ENCODE measurements at places on chromosomes 6 and 20.

DNA sequence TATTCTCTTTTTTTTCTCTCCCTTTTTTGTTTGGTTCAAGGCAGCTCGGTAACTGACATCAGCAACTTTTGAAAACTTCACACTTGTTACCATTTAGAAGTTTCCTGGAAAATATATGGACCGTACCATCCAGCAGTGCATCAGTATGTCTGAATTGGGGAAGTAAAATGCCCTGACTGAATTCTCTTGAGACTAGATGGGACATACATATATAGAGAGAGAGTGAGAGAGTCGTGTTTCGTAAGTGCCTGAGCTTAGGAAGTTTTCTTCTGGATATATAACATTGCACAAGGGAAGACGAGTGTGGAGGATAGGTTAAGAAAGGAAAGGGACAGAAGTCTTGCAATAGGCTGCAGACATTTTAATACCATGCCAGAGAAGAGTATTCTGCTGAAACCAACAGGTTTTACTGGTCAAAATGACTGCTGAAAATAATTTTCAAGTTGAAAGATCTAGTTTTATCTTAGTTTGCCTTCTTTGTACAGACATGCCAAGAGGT lies 10.6 kb downstream of the HEY2 start:
- DNase-seq: no peak

DNA sequence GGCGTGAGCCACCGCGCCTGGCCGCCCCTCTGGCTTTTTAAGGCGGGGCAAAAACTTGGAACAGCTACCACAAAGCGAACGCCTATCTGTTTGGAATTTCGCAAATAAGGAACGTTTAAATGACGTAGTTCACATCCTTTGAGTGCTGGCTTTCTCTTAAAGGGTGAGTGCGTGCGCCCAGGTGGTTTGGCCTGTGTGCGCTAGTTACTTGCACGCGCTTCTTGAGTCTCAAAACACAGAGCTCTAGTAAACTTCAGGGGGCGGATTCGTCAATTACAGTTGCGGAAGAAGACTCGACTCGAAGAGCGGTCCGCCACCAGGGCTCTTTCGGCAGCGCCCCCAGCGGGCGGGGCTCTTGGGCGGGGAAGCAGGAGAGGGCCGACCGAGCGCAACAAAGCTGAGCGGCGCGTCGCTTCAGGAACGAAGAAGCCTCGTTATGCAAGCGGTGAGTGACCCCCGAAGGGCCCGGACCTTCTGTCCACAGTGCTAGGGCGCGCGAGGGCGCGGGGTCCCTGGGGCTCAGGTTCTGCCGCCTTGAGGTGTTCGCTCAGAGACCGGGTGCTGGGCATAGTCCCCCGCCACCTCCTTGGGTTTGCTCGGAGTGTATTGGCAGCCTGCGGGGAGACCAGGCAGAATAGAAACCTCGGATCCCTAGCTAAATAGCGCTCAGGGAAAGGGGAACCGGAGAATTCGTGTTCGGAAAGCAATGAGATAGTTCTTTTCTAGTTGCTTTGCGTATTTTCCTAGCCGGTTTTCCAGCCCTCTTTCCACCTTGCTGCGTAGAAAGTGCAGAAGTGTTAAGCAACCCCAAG lies at the start of gene SYCP2L:
SYCP2L (plus strand) TSS at position 362 of the 812 bp plus-strand sequence; CDS start at position 437, 75 bp downstream.
- no peak for DNase-seq

GRCh38 chr20:37816726-37817125 lies 86.2 kb upstream of the VSTM2L start:
- no peak for DNase-seq

DNA sequence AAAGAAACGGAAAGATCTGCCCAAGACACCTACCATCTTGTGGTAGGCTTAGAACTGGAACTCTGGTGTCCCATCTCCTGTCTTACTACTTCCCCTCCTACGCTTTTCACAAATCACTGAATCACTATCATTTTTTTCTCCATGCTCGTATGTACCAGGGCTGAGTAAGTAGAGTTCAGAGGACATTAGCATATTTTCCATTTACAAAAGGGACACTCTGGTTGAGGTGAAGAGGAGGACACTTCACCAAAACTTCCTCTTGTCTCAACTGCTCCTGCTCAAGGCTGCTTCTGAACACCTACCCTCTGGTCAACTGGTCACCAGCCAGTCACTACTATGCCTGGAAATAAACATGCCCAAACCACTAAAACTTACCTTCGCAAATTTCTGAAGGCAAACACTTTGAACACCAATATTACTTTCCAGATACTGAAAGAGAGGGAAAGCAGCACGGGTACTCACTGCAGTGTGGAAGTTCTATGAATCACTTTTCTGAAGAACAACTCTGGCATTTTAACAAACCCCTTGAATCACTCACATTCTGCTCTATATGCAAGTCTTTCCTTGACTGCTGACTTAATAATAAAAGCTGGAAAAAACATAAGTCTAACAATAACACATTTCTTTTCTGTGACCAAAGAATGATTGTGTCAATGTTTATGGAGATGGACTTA lies 123.3 kb downstream of the INSM1 start:
- no peak for DNase-seq

DNA sequence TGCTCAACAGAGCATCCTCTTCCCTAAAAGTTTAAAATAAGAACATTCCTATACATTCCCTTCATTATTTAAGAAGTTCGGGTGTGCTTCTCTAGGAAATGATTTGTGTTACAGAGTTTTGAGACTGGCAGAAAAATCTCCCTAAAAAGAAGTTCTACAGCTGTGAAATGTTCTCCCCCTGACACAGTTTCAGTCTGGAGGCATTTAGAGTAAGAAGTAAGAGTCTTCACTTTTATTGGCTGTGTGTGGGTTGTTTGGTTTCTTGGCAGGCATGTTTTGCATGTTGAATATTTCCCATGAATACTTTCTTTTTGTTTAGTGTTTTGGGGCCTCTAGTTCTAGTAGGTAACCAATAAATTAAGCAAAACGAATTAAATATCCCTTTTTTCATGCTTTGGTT lies 195.9 kb downstream of the TENT5A start:
- no peak for DNase-seq

GRCh38 chr6:111566873-111567517 lies 38.7 kb downstream of the TRAF3IP2 start:
- DNase-seq: no peak

GRCh38 chr20:35972462-35972861 lies 4.1 kb downstream of the CNBD2 start:
- DNase-seq: no peak

DNA sequence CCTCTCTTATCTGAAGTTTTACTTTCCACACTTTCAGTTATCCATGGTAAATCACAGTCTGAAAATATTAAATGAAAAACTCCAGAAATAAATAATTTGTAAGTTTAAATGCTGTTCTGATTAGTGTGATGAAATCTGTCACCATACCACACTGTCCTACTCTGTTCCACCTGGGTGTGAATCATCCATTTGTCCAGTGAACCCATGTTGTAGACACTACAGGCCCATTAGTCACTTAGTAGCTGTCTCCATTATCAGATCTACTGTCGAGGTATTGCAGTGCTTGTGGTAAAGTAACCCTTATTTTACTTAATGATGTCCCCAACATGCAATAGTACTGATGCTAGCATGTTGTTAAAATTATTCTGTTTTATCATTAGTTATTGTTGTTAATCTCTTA lies 29.2 kb upstream of the MMS22L start:
- no peak for DNase-seq

GRCh38 chr6:132866762-132867449 lies 52.5 kb downstream of the RPS12 start:
- DNase-seq: no peak

DNA sequence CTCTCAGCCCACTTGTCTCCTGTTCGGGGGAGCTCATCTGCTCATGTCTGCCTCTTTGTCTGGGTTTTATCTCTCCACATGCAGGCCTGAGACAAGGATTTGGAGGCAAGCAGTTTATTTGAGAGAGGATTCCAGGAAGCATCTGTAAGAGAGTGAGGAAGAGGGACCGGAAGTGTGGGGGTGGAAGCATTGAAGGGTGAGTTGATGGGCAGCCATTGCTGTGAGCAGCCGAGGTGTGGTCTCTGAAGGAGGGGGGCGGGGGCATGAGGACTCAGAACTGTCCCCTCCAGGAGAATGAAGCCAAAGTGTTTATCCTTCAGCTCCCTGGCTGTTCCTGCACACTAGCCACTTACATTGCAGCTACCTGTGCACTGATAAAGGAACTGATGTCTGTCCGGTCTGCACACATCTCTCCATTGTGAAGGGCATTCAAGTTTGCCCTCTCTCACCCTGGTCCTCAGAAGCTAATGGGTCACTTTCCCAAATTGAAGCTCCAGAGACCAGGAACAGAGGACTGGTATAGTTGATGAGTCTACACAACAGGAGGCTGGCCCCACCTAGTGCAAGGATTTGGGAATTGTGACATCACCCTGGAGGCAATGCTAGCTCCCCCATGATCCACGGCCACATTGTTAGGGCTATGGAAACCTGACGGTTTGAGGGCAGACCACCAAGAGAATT lies 100.5 kb upstream of the FOXA2 start:
- no peak for DNase-seq

DNA sequence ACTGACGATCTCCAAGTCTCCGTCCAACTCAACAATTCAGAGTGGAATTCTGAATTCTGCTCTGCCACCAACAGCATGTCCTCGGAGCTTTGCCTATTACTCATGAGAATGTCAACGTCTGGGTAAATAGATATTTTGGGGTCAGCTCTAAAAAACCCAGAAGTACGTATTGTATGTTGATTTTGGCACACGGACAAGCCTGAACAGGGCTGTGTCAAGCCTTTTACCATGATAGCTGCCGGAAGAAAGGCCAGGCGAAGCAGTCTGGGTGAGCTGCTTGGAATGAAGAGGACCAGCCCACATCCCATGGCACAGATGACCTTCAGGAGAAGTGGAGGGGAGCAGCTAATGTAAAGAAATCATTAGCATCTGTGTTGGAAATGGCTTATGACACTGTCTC lies 88.0 kb upstream of the JAG1 start:
- no peak for DNase-seq

- no peak for DNase-seq
These were observed 111.2 kb upstream of the HIVEP1 start for GRCh38 chr6:11900662-11901598.

DNA sequence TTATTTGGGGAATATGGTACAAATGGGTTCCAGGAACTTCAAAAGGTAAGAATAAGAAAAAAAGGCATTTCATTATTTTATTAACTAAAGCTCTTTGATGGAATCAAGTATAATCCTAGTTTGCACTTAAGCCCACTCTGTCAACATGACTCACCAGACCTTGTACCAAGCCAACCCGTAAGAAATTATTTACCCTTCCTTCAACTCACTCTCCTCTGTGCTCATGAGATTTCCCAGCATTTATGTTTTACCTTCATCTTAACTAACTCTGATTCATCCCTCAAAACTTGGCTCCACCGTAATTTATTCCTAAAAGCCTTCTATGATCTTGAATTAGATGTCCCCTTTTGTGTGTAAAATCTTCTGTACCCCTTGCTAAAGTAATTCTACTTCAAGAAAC lies 308.7 kb downstream of the PKHD1 start:
- DNase-seq: no peak

DNA sequence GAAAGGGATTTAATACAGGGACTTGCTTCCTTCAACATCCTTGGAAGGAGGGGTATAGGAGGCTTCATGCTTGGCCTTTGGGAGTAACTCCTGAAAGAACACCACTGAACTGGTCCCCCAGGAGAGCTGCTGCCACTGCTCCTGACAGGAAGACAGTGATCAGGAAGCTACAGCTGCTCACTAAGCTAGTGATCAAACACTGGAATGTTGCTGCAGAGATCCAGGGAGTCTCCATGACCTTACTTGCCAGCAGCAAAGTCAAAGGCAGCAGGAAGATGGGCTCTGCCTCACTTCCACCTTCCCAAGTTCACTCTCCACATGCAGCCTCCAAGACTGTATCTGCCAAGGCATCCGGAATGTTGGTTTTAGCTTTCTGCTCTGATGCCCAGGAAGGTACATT lies 31.8 kb downstream of the PIM1 start:
- DNase-seq: no peak

- DNase-seq: peak; percentile 60
These were observed 56.3 kb upstream of the ANKEF1 start for GRCh38 chr20:9978397-9979004.

DNA sequence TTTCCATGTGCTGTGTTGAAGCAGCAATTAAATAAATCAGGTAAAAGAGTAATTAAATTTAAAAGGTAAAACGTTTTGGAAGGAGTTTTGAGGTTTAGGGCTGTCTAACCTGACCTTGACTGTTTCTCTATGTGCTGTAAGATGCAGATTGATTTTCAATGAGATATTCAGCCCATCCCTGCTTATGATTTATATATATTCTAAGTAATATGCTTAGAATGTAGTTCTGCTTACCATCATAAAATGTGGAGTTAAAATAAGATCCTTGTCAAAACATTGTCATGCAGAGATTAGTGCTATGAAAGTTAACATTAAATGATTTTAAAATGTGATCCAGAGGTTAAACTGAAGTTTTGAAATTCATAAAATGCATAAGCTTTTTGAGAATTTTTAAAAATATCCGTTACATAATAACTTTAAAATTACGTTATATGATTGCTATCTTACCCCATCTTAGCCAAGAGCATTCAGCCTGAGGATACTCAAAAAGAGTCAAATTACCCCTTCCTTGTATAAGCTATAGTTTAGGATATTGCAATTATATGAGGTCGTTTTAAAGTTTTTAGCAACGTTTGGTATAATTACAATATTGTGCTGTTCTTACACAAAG lies 122.5 kb downstream of the MTHFD1L start:
- DNase-seq: no peak

DNA sequence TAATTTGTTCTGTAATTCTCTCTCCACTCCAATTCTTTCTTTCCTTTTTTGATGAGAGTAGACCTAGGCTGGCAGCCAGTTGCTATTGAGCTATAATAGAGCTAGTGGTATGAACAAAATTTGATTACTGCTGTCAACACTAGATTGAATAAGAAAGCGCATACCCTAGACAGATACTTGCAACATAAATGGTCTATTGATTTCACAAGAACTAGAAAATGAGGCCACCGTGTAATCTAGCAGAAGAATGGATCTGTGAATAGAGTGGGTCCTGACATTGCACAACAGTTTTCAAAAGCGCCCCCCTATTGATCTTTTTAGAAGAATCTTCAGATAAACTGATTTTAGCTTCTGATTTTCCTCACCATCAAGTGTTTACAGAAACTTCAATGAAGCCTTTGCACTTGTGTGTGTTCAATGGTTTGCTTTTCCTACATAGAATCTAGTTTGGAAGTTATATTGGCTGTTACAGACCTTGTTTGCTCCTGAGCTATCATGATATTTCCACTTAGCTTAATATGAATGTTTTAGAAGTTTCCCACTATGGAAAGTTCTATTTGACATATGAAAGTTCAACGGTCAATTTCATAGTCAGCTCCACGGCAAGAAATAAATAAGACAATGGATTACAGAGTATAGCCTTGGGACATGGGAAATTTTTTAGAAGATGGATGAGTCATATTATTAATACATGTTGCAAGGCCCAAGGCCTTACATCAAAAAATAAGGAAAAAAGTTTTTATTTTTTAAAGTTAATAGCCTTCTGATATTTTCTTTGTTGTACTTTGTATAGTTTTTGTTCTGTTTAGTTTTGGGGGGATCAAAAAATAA lies 55.6 kb downstream of the UTRN start:
- no peak for DNase-seq

DNA sequence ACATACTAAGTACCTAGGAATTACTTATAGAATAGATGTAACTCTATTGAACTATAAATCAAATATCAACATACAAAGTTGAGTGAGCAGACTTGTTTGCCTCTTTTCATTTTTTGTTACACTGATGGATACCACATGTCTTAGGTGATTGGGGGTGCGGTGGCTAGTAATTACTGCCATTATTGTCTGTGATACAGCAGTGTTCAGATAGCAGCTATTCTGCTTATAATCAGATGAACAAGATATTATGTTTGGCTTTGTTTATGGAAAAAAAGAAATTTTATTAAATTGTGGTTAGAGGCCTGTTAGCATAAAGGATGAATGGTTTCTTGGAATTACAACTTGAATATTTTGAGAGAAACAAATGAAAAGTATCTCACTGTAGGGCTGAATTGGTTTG lies 55.9 kb downstream of the KCNQ5 start:
- DNase-seq: no peak

Data from activated CD8-positive, alpha-beta memory T cell treated with anti-CD3 and anti-CD28 coated beads, Interleukin-2, amount 10 ng/mL, durations not matched to agents 7 days and 5 days (primary cell).